PC-9 (cell line): ENCODE measurements at places on chromosomes 2 and 18. TPM values are rescaled to one million over a fixed set of nuclear protein-coding genes. Genes with fewer than 3 reads are reported as not detected.

DNA sequence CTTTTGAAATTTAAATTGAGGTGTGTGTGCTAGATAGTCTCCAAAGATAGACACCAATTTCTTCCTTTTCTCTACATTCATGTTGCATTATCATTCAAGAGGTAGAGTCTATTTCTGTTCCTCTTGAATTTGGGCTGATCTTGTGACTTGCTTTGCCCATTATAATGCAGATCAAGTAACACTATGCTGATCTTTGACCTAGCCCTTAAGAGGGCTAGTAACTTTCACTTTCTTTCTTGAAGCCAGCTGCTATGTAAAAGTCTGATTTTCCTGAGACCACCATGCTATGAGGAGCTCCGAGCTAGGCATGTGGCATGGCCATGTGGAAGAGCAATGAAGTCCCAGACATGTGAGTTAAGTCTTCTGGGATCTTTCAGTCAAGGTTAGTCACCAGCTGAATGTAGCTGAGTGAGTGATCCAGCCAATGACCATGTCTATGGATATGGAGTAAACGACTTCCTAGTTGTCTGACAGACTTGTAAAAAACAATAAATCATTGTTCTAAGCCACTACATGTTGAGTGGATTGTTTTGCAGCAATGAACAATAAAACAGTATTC, 189.4 kb upstream of the CWC22 start:
- H3K27ac ChIP-seq = no peak overlapping the region
- H3K27me3 ChIP-seq = no peaks in the 10 kb centered on the region
- H3K4me3 ChIP-seq = no peak overlapping the region
- DNase-seq = no peak
- H3K4me1 ChIP-seq = peaks cover 11% of the 10 kb centered on the region; the same call in 1 of the 2 replicates

GRCh38 chr2:181138816-181139215, 158.4 kb downstream of the UBE2E3 start:
- H3K27ac ChIP-seq = no peak overlapping the region
- H3K36me3 ChIP-seq = no peaks in the 10 kb centered on the region
- H3K27me3 ChIP-seq = no peaks in the 10 kb centered on the region
- H3K4me1 ChIP-seq = peaks cover 24% of the 10 kb centered on the region
- H3K4me3 ChIP-seq = no peak overlapping the region
- DNase-seq = peak; percentile 49

DNA sequence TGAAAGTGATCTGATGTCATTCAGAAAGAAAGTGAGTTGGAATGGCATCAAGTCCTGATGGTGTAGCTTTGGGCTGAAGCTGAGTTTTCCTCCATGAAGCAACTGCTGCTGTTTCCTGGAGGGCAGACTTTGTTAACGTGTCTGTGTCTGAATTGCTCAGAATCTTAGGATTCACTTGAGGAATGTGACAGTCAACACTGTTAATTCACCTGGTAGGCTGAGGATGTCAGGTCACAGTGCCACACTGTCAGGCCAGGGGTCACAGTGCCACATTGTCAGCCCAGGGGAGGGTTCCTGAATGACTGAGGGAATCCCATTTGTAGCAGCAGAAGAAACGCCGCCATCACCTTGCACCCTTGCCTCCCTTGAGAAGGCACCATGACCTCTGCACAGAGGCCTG, 39.4 kb downstream of the LYPD6B start:
- peak overlapping the region; percentile 76 for H3K27ac ChIP-seq
- peaks cover 79% of the 10 kb centered on the region for H3K4me1 ChIP-seq
- H3K36me3 ChIP-seq = no peaks in the 10 kb centered on the region
- H3K4me3 ChIP-seq = no peak overlapping the region
- no peak for DNase-seq

GRCh38 chr2:54964271-54964670, 86.0 kb downstream of the RTN4 start:
- H3K27ac ChIP-seq = no peak overlapping the region
- H3K4me3 ChIP-seq = no peak overlapping the region
- DNase-seq = no peak
- peaks cover 17% of the 10 kb centered on the region for H3K36me3 ChIP-seq
- H3K27me3 ChIP-seq = no peaks in the 10 kb centered on the region

GRCh38 chr2:128385365-128385764, 66.7 kb upstream of the HS6ST1 start:
- peaks cover 11% of the 10 kb centered on the region for H3K4me1 ChIP-seq
- H3K27ac ChIP-seq = no peak overlapping the region
- no peaks in the 10 kb centered on the region for H3K36me3 ChIP-seq
- no peak for DNase-seq
- H3K27me3 ChIP-seq = no peaks in the 10 kb centered on the region

DNA sequence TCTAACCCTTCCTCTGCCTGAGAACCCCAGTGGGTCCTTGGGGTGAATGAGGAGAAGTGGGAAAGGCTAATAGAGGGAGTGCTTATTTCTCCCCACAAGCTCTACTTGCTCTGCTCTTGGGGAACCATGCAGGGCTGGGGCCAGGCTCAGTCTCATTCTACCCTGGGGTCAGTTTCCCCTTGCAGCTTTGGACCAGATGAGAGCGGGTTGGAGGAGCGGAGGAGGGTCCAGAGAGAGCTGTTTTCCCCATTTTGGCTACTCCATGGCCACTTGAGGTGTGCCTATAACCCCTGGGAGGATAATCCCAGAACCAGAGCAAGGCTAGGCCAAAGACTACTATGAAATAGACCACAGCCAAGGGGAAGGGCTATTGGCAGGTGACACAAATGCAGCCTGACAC, 29.6 kb downstream of the PLB1 start:
- no peaks in the 10 kb centered on the region for H3K4me1 ChIP-seq
- H3K27ac ChIP-seq = no peak overlapping the region
- H3K36me3 ChIP-seq = no peaks in the 10 kb centered on the region
- no peak overlapping the region for H3K4me3 ChIP-seq

- no peak for DNase-seq
- H3K27me3 ChIP-seq = no peaks in the 10 kb centered on the region
- H3K27ac ChIP-seq = no peak overlapping the region
- H3K4me3 ChIP-seq = no peak overlapping the region
- peaks cover 6% of the 10 kb centered on the region for H3K4me1 ChIP-seq
These were observed 232.7 kb downstream of the PRKCE start for GRCh38 chr2:45884126-45884525.

DNA sequence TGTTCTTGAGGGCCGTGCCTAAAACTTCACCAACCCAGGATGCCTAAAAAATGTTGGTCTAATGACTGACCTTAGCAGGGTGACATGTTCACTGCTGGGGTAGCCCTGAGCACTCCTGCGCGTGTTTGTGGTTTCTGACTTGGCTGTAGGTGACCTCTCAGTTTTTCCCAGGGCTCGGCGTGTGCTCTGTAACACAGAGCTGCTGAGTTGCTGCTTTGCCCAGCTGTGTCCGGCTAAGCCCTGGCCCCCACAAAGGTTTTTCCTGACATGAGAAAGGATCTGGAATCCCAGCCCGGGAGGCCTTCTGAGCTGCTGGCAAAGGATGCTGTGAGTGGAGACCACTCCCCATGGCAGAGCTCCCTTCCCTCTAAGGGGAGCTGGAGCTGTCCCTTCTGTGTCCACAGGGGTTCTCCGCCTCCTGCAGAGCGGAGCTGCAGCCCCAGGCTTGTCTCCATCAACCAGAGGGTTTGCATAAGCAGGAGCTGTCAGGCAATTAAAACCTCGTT, 52.7 kb downstream of the CRIM1 start:
- no peak for DNase-seq
- H3K4me1 ChIP-seq = peaks cover 28% of the 10 kb centered on the region
- H3K4me3 ChIP-seq = no peak overlapping the region
- no peaks in the 10 kb centered on the region for H3K27me3 ChIP-seq
- 0 out of 2 replicates have a peak, but pooled peaks cover 4% of the 10 kb centered on the region for H3K36me3 ChIP-seq

DNA sequence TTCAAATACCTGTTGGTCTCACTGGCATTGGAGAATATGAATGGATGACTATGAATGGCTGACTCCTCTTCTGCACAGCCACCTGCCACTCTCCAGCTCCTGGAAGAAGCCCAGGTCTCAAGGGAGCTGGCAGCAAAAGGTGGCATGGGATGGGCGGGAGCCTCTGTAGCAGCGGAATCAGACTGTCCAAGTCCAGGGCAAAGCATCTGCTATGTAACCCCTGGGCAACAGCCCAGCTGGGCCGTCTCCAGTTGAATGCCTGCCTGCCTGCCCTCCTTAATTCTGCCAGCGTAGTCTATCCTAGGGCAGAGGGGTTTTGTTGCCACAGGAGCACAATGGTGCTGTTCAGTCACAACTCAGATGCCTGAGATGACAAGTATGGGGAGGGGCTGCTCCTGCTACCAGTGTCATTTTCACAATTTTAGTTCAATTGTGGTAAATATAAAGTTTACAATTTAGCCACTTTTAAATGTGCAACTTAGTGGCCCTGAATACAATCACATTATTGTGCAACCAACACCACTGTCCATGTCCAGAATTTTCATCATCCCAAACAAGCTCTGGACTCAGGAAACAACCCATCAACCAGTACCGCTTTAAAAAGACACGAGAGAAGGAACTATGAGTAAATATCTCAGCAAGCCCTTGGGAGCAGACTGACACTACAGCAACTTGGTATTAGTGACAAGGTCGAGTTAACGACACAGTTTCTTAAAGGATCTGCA, 115.2 kb downstream of the MYO5B start:
- H3K36me3 ChIP-seq = no peaks in the 10 kb centered on the region
- peaks cover 34% of the 10 kb centered on the region for H3K4me1 ChIP-seq
- H3K4me3 ChIP-seq = no peak overlapping the region
- no peak for DNase-seq

DNA sequence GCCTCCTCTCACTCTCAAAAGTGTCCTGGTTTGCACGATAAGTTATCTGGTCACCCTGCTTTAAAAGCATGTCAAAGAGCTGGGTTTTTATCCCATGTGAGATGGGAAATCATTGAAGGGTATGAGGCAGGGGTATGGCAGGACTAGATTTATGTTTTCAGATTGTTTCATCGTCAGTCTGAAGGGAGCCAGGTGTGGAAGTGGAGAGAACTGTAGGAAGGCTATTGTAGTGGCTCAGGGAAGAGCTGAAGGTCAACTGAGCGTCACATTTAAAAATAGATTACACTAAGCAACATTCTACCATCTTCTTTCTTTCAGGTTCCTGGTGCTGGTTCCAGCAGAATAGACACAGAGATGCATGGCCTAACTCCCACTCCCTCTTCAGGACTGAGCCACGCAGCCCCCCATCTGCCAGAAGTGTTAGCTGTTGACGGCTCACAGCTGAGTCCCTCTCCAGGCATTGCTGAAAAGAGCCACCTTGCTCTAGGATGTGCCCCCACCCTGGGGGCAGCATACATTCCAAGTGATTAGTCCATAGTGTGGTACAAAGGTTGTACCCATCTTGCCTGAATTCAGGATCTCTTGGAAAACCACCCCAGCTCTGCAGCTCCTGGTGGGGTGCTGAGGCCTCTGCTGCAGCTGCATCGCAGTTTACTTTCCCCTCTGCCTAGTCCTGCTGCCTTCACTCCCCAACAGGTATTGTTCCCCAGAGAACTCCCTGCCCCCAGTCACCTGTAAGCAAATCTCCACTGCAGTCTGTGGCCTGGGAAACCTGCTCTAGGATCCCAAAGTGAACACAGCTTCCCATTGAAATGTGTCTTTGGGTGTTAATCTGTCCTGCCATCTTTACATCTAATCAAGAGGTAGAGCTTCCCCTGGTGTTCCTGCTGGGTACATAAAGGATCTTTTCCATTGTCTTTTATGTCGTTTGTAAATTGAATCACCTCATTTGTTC, 79.5 kb upstream of the KLF7 start:
- no peak overlapping the region for H3K4me3 ChIP-seq
- peaks cover 7% of the 10 kb centered on the region for H3K4me1 ChIP-seq

DNA sequence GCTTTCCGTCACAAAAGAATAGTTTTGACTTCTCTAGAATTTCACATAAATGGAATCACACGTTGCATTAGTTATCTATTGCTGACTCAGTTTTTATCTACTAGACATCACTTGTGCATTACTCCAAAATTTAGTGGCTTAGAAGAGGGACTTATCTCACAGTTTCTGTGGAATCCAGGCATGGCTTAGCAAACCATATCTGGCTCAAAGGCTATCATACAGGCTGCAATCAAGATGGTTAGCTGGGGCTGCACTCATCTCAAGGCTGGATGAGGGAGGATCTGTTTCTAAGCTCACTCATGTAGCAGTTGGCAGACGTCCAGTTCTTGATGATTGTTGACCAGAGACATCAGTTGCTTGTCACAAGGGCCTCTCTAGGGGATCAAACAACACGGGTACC, 6.6 kb upstream of the DSC3 start:
- no peak for DNase-seq
- H3K4me3 ChIP-seq = no peak overlapping the region
- no peaks in the 10 kb centered on the region for H3K27me3 ChIP-seq
- no peaks in the 10 kb centered on the region for H3K36me3 ChIP-seq
- no peaks in the 10 kb centered on the region for H3K4me1 ChIP-seq
- no peak overlapping the region for H3K27ac ChIP-seq

DNA sequence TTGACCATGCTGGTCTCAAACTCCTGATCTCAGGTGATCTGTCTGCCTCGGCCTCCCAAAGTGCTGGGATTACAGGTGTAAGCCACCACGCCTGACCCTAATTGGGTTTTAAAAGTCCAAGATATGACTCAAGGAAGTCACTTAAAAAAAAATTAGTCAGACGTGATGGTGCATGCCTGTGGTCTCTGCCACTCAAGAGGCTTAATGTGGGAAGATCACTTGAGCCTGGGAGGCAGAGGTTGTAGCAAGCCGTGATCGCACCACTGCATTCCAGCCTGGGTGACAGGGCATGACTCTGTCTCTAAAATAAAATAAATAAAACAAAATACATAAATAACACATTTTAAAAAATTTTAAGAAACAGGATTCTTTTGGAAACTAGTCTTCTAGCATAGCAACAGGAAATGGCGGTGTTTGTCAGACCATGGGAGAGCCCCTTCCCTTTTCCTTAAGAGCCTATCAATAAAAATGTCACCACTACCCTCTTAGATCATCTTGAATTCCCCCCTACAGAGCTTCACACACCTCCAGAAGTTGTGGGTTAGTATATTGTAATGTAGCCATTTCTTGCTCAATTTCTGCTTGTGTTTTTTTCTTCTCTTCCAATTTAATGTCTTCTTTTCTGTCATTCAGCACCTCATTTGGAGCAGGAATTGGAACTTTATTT, 20.1 kb downstream of the SFT2D3 start:
- H3K4me1 ChIP-seq = peaks cover 12% of the 10 kb centered on the region
- H3K36me3 ChIP-seq = peaks cover 46% of the 10 kb centered on the region
- no peaks in the 10 kb centered on the region for H3K27me3 ChIP-seq

GRCh38 chr2:181046833-181047232, 66.4 kb downstream of the UBE2E3 start:
- no peaks in the 10 kb centered on the region for H3K4me1 ChIP-seq
- no peaks in the 10 kb centered on the region for H3K27me3 ChIP-seq
- H3K4me3 ChIP-seq = no peak overlapping the region

GRCh38 chr18:49041435-49042245, 90.9 kb upstream of the SMAD7 start:
- no peaks in the 10 kb centered on the region for H3K4me1 ChIP-seq
- H3K27ac ChIP-seq = no peak overlapping the region
- peaks cover 11% of the 10 kb centered on the region; the same call in 1 of the 2 replicates for H3K36me3 ChIP-seq
- H3K4me3 ChIP-seq = no peak overlapping the region
- no peaks in the 10 kb centered on the region for H3K27me3 ChIP-seq

- no peak overlapping the region for H3K4me3 ChIP-seq
- no peak for DNase-seq
- no peak overlapping the region for H3K27ac ChIP-seq
- no peaks in the 10 kb centered on the region for H3K27me3 ChIP-seq
- H3K36me3 ChIP-seq = 0 out of 2 replicates have a peak, but pooled peaks cover 6% of the 10 kb centered on the region
These were observed 44.3 kb downstream of the HPCAL1 start for GRCh38 chr2:10346929-10347561.

KANSL1L gene
- total RNA-seq = 8.6 and 8.8 TPM in 2 replicates

TEX44 gene
- total RNA-seq = not detected in 2 replicates

TTN gene
- not detected in 2 replicates for total RNA-seq

MAPK4 gene
- total RNA-seq = not detected in 2 replicates
